ENCODE measurements at places on chromosomes 3 and 15.

GRCh38 chr3:13542142-13542541, 6.8 kb upstream of the FBLN2 start:
- DNase-seq, result no peak

DNA sequence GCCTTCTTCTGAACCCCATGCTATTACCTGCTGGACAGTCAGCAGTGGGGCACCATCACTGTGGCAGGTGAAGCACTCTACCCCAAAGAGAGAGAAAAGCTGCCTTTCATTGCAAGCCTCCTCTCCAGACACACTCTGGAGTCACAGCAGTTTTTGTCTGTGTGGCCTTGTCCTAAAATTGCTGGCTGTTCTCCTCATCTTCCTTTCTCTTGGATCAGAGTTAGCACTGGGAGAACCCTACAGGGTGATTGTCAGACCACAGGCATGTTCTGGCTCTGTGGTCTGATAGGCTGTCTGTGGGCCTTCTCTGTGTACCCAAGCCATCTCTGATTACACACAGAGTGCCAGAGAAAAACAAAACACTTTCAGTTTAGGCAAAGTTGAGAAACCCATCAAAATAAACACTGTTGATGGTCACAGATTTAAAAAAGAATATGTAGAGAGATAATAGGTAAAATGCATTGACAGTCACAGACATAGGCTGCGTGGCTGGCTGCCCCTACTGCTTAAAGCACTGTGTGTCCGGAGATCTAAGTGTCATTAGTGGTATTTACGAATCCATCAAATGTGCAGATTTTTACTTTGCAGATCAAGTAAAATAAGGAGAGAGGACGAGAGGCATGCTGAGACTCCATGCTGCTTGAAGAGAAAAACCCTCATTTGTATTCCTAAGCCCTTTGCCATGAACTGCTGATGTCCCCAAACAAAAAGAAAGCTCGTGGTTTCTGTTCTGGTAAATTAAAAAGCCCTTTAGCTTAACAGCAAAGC, 689.9 kb downstream of the TUSC7 start:
- no peak for DNase-seq

- DNase-seq, result no peak
These were observed 47.0 kb downstream of the ZNF609 start for GRCh38 chr15:64507293-64507802.

DNA sequence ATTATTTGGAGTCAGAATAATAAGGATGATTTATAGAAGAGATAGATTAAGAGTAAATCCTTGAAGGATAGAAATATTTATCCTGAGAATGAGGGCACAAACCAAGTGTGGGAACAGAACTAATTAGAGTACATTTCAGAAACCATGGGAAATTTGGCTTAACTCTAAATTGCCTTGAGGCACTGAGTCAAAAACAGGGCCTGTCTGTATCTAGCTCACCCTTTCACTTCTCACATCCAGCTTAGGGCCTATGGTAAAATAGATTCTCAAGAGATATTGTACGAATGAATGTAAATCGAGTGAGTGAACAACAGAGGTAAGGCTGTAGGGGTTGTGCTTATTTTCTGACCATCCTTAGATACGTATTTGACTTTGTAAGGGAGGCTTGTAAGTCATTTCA, 586.1 kb upstream of the DPPA4 start:
- no peak for DNase-seq

- no peak for DNase-seq
These were observed 194.7 kb downstream of the SQOR start for GRCh38 chr15:45829336-45830153.

DNA sequence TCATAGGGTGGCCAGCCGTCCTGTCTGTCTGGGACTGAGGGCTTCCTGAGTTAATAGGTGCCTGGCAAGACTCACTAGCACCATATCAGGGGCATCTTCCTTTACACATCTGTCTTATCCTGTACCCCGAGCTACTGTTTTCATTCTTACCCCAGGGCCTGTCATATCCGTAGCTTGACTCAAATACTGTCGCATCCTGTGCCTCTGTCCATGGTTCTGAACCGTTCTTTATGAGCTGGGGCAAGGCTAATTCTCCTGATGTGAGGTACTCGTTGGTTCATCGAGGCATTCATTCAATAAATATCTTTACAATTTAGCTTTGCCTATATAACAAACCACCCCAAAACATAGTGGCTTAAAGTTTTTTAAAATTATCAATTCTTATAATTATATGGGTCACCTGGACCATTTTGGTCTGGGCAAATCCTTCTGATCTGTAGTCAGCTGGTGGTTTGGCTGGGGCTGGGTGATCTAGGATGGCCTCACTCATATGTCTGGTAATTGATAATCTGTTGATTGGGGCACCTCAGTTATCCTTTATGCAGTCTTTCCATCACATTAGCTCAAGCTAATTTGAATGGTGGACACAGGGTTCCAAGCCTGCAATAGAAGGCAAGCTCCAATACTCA, 121.2 kb downstream of the TLE3 start:
- no peak for DNase-seq

DNA sequence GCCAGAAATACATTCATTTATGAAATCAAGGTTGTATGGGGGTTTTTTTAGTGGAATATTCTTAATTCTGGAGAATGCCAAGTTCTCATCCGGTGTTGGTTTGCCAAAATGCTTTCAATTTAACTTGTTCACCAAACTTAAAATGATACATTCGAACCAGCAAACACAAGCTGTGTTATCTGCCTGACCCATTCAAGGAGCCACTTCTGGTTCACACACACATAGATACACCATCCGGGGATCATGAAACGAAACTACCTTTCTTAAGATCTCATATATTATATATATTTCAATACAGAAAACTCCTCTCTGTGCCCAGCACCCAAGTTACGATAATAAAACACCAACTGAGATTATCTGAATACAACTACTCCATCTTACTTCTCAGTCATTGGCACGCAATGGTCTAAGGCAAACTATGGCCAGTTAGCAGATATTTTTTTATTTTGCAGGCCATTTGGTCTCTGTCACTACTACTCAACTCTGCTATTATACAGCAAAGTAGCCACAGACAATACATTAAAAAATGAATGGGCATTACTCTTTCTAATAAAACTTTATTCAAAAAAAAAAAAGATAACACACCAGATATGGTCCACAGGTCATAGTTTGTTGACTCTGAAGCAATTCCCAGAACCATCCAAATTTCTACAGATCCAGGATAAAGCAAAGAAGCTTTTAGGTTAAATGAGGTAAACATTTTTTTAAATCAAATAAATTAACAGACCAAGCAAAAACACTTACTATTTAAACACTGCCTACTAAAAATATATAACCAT, 89.6 kb downstream of the TBL1XR1 start:
- no peak for DNase-seq

GRCh38 chr3:48707157-48707556, 9.9 kb downstream of the IP6K2 start:
- DNase-seq, result no peak

DNA sequence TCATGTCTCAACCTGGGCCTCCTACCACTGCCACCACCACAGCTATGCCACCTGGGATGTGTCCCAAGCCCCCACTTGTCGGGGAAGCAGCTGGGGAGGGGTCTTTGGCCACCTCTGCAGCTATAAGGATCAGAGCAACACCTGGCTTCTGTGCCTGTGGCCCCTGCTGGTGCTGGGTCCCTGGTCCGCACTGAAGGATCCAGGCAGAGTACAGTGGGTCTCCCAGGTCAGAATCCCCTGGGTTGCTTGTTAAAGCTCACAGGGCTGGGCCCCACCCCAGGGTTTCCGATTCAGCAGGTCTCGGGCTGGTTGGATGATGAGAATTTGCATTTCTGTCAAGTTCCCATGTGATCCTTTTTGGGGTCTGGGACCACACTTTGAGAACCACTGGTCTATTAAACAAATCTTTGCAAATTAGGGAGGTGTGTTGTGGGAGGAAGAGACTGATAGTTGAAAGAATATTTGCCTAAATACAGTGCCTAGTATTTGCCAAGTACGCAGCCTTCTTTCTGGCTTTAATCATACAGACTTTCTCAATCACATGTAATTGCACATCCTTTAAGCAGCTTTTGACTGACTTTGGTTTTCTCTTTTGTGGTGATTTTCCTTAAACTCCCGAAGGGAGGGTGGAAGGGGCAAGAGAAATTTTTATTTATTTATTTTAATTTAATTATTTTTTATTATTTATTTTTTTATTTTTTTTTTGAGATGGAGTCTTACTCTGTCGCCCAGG, 127.3 kb downstream of the IGF1R start:
- no peak for DNase-seq

- no peak for DNase-seq
These were observed 36.8 kb upstream of the CFAP161 start for GRCh38 chr15:81097116-81097889.

GRCh38 chr3:112642912-112643506, 2.1 kb upstream of the CCDC80 start:
- DNase-seq, result peak; percentile 56

DNA sequence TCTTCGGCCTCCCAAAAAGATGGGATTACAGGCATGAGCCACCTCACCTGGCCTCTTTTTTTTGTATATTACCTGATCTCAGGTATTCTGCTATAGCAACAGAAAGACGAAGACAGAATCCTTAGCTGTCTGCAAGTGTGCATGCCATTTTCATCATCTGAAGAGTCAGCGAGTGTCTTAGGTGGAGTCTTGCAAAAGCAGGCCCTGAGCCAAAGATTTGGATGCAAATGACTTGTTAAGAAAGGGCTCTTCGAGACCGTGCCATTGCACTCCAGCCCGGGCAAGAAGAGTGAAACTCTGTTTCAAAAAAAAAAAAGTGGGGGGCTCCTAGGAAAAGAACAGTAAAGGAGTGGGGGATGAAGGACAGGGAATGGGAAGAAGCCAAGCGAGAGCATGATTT, 10.2 kb upstream of the TRIM69 start:
- no peak for DNase-seq

DNA sequence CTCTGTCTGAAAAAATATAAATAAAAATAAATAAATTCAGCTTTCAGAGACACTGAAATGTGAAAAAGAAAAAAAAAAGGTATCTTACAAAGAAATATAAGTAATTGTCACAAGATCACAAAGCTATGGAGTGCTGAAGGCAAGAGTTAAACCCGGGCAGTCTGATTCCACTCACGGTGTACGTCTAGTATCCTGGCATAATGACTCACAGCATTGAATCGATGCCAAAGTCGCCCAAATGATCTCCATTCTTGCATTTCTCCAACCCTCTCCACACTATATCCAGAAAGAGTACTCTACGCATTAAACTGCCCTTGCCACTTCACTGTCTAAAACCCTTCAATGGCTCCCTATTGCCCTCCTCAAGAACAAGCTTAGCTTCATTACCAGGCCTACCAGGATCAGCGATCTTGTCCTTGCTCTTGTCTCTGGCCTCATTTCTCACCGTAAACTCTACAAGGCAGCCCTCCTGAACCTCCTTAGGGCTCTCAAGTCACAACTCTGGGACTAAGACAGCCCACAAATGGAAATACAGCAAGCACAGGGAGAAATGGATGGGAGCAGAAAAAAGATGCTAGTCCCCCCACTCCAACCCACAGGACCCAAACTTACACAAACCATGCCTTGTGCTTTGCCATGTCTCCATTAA, 7.7 kb downstream of the SUCLG2 start:
- DNase-seq, result no peak

GRCh38 chr3:5321666-5322340, 134.3 kb downstream of the EDEM1 start:
- no peak for DNase-seq

DNA sequence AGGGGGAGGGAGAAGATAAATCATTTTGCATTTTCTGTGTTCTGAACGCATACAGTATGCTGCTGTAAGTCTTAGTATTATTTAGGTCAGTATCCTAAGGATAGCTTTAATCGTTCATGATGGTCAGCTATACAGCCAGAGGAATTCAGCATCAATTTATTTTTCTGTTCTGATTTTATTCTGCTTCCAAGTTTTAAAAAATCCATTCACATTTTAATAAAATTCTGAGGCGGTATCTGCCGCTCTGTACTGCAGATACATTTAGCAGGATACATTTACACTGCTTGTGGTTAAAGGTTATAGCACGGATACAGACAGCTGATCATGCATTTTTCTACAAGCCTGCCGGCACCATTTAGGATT, 17.8 kb downstream of the ZBTB38 start:
- no peak for DNase-seq

- DNase-seq, result no peak
These were observed 661.6 kb upstream of the CBLB start for GRCh38 chr3:106530367-106530766.

DNA sequence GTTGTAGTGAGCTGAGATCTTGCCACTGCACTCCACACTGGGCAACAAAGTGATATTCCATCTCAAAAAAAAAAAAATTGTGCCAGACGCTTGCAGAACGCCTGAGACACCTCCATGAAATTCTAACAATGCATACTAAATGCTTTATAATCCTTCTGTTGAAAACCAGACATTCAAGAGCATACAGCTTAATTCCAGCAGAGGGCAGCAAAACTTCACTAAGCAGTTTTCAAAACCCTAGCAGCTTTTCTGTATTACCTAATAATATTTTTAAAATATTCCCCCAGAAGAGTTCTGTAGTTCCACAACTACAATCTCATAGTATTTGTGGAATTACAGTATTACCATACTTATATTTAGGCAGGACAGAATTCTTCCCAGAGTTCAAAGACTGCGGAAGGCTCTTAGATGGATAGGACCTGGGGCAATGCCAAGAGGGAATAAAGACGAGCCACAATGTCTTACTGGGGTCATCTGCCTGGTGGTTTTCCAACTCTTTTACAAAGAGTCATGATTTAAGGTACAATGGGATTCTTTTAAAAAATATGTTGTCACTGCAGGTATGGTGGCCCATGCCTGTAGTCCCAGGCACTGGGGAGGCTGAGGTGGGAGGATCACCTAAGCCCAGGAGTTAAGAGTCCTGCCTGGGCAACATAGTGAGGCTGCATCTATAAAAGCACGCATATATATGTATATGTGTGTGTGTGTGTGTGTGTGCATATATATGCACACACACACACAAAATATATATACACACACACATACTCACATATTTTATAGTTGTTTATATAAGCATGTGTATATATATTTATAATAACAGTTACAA, 19.6 kb upstream of the TASOR start:
- DNase-seq, result no peak

DNA sequence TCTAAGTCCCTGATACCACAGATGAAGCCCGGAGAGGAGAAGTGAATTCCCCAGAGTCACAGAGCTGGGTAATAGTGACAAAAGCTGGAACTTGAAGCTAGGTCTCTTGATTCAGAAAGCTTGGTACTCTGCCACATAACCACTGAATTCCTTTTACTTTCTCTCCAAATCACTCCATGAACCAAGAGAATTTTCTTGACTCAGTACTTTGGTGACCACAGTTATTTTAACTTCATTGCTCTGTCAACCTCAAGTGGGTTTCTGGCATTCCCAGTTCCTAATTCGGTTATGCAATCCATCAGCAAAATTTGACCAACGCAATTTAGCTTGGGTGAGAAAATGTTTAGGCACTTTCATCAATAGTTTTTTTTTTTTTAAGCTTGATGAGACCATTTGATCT, 61.0 kb upstream of the PPARG start:
- DNase-seq, result no peak

DNA sequence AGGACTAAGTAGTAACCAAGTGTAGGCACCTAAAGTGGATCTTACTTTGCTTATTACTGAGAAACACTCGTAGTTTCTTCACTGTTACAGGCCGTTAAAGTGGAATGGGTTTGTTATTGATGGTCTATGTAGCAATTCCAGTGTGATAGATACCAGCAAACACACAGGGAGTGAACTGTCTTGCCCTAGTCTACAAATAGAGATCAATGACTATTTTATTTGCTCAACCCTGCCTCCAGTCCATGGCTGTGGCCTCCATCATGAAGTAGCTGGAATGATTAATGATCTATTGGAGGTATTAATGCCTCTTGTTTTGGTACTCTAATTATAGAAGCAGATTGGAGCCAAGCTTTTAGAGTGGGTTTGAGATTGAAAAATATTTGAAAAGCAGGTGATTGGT, 362.7 kb upstream of the AZI2 start:
- no peak for DNase-seq
